Activated T-helper 1 cell treated with Interleukin-2 at 50 U/mL for 16 hours (primary cell): ENCODE measurements at places on chromosomes 16 and 17.

GRCh38 chr16:5010576-5011329 is 23.0 kb downstream of the NAGPA start:
- DNase-seq: no peak

- no peak for DNase-seq
These were observed 32.8 kb upstream of the TBX2 start for GRCh38 chr17:61366715-61367413.

DNA sequence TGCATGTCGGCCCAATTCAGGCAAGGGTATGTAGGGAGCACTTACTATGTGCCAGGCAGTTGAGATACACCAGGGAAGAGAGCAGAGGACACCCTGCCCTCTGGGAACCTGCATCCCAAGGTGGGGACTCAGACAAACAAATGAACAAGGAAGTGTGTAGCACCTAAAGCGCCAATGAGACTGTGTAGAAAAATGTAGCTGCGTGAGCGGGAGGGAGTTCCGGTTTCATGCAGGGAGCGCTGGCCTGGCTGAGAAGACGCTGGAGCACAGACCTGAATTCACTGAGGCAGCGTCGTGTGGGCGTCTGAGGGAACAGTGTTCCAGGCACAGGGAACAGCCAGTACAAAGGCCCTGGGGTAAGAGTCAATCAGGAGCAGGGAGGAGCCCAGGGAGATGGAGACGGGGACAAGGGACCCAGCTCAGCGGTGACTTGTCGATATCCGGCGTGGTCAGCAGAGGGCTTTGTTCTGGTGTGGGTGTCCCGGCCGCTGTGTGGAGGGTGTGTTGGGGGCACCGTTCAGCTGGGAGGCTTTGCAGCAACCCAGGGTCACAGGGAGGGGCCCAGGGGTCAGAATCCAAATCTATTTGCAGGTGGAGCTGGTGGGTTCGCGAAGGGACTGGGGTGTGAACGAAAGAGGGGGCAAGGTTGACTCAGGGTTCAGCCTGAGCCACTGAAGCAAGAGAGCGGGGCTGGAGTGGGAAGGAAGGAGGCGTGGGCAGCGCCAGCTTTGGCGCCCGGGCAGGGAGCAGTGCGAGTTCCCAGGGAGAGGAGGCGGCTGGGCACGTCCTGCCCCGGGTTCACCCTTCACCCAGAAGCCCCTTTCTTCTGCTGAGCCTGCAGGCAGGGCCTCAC is 17.8 kb upstream of the OSGIN1 start:
- no peak for DNase-seq

DNA sequence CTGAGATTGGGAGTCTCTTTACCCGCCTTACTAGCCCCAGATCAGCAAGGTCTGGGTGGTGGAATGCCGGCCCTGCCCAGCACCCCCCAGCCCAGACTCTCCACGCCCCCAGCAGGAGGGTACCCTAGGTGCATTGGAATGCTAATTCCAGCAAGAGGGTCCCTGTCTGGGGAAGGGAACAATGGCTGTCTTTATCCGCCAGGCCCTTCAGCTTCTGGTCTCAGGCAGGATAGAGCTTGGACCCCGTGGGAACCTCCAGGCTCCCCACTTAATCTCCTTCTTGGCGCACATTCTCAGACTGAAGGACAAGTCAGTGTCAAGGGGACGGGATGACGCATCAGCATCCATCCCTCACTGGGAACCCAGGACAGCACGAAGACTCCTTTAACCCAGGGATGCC is 85.1 kb downstream of the LITAF start:
- DNase-seq: no peak

GRCh38 chr17:28748852-28749515 is 5.2 kb downstream of the TRAF4 start:
- DNase-seq: no peak

GRCh38 chr17:42744806-42745617 is at the start of gene EZH1:
Gene EZH1, minus strand, starts transcription at chr17:42745040. Its CDS starts 16,099 bp downstream, at chr17:42728941.
- DNase-seq: peak; percentile 93

DNA sequence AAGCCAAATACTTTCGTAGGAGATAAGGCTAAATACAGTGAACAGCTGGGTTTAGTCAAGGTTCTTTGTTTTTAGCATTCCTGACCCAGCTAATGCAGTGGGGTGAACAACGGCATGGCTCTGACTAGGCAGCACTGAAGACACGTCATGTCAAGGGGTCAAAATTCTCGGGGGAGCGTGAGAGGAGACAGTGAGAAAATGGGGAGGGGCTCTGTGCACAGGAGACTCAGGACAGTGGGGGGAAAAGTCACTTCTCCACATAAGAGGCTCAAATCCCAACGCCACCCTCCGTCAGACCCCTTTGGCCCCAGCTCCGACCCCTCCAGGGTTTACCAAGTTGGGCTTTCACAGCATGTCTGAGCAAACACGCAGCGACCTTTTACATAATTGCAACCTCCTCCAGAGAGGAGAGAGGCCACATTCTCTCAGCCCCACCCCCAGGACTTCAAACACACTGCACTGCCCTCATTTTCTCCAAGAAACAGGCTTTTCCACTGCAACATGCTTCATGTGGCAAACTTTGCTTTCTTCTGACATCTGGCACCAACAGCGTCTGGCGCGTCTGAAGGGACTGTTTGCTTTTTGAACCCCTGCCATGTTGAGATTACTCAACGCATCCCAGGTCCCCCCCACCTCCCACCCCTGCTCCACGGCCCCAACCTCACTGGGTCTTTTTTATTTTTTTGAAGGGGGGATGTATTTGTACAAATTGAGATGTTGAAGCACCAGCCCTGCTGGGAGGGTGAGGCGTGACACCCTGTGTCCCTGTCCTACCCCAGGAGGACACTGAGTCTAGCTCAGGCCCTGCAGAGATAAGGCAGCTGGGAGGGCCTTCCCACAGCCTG is 30.0 kb downstream of the AXIN2 start:
- no peak for DNase-seq

DNA sequence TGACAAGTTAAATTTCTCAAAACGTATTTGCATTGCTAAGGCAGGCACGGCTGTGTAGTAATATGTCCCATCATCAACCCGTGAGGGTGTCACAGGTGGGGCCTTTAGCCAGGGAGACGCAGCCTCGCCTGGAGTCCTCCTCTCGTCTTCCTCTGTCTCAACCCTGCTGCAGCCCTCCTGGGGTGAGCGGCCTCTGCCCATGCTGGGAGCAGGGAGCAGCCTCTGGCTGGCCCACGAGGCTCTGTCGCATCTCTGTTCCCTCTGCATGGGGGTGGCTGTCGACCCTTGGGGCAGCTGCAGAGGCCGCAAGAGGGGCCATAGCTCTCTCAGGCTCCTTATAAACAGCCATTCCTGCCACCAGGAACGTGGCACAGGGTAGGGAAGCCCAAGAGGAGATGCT is 806 bp upstream of the SMIM5 start:
- no peak for DNase-seq
